Fibroblast of the aortic adventitia (primary cell): ENCODE measurements at places on chromosomes 11 and 22. TPM values are rescaled to one million over a fixed set of nuclear protein-coding genes. Genes with fewer than 3 reads are reported as not detected.

- no peak for DNase-seq
Observed at GRCh38 chr11:102990145-102990544, 34.6 kb upstream of the MMP13 start.

- DNase-seq = no peak
Observed at GRCh38 chr22:27122574-27122973, 465.2 kb downstream of the MIAT start.

TECTA gene
- 0.36 and 1.5 TPM in 2 replicates for total RNA-seq

KRTAP5-11 gene
- total RNA-seq = not detected in 2 replicates
